ENCODE measurements at places on chromosomes 11 and 22. TPM values are rescaled to one million over a fixed set of nuclear protein-coding genes. Genes with fewer than 3 reads are reported as not detected.

DNA sequence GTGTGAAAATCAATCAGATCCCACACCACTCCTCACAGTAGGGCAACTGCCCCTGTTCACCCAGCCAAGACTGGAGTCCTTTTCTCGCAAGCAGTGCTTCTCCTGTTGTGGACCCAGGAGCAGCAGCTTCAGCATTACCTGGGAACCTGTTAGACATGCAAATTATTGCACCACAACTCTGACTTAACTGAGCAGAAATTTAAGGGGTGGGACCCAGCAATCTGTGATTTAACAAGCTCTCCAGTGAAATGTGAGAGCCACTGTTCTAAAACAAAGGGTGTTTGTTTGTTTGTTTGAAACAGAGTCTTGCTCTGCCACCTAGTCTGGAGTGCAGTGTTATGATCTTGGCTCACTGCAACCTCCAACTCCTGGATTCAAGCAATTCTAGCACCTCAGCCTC, 591.4 kb downstream of the SOX6 start:
- DNase-seq = no peak

GRCh38 chr11:122851366-122851966, 13.2 kb downstream of the CRTAM start:
- DNase-seq = no peak

GRCh38 chr11:14676068-14676467, 32.5 kb downstream of the PDE3B start:
- DNase-seq = no peak

DNA sequence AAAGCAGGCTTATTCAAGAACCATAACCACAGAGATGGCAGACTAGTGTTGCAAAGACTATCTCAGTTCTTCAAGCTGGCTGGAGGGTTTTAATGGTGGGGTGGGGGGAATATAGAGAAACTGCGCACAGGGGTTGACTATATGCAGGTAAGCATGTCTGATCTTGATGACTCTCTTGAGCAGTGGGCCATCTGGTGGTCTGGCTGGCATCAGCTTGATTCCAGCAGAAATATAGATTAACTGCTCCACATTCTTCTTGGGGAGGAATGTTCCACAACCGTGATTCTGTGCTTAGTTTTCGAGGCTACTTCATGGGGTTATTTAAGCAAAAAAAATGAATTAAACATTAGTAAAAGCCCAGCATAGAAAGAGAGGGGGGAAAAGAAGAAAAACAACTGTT, 158.8 kb upstream of the PGR start:
- no peak for DNase-seq

DNA sequence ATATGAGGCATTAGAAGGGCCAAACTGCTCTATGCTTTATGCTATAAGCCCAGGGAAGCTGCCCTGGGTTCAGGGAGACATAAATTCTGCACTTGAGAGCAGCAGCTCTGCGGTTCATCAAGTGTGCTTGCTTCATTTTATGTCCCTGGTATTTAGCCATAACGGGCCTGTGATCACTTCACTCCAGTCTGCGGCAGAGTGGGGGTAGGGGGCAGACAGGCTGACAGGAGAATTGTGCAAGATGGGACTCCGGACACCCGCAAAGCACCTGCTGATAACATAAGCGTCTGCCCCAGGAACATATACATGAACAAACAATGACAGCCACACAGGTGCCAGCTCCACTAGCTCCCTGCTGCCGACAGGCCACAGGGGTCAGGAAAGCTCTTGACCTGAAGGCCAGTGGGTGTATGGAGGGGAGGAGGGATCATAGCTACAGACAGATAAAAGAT, 56.1 kb downstream of the SMCO4 start:
- no peak for DNase-seq

- no peak for DNase-seq
Measured at GRCh38 chr11:124627546-124627945, 4.9 kb downstream of the TBRG1 start.

DNA sequence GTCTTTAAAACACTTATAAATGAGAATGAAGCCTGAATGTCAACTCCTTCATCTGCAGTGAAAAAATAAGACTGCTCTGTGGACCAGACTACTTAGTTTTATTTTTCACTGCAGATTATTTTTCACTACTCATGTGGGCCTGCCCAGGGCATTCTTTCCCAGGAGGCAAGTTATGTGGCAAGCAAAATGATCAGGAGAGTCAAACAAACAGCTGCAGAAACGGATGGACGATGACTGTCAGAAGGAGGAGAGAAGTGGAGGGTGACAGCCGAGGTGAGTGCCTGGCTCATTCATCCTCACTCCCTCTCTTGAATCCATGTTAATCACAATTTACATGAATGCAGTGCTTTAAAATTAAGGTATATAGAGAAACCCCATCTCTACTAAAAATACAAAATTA, 5.8 kb upstream of the LRP5 start:
- no peak for DNase-seq

DNA sequence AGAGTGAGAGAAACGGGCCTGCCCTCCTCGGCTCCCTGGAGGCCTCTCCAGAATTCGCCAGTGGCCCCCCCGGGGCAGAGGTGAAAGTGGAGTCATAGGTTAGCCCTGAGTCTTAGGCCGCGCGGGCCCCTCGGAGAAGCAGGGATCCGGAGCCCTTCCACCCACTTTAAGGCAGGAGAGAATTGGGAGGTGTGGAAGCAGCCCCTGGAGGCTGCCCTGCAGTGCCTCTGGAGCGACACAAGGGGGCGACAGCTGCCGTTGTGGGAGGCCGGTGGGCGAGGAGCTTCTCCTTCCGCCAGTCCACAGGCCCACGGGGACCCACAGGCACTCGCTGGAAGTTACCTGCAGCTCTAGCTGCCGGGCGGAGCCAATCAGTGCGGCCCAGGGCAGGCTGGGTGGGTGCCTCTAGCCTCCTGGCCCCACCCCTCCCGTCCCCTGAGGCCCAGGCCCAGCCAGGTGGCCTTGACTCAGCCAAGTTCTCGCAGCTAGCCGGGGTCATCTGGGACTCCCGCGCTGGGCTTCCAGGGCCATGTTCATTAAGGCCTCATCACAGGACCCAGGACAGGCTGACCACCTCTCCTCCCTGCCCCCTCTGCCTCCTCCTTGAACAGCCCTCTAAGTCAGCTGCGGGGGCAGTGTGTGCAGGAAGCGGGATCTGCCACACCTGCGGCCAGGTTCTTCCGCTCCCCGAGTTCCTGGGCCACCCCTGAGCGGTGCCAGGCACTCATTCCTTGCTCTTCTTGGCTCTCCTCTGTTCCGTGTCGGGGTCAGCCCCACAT, 5.0 kb downstream of the DGKZ start:
- DNase-seq = peak; percentile 83

DNA sequence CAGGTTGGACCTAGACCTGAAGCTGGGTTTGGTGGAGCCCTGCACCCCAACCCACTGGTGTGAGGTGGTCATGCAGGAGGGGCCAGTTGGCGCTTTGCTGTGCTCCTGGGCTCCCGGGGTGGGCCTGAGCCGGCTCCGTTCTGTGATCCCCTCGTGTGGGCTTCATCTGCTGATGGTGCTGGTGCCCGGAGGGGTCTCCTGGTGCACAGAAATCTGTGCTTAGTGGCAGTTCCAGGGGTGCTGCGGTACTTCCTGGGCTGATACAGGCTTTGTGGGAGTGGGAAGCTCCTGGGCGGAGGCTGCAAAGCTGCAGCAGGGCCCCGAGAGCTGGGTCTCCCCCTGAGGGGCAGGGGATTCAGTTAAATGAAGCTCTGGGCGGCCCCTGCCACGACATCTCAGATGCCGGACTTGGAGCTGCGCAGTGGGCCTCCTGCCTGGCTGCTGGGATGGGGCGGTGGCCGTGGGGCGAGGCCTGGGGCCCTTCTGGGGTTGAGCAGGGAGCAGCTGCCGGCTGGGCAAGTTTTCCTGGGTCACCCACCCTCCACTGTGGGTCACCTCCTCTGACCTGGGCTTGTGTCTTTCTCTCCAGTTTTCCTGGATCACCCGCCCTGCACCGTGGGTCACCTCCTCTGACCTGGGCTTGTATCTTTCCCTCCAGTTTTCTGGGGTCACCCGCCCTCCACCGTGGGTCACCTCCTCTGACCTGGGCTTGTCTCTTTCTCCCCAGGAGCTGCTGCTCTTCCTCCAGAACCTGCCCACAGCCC, 410.5 kb downstream of the TBC1D22A start:
- DNase-seq = no peak

- no peak for DNase-seq
Measured at GRCh38 chr11:17596711-17597110, 49.7 kb downstream of the OTOG start.

DNA sequence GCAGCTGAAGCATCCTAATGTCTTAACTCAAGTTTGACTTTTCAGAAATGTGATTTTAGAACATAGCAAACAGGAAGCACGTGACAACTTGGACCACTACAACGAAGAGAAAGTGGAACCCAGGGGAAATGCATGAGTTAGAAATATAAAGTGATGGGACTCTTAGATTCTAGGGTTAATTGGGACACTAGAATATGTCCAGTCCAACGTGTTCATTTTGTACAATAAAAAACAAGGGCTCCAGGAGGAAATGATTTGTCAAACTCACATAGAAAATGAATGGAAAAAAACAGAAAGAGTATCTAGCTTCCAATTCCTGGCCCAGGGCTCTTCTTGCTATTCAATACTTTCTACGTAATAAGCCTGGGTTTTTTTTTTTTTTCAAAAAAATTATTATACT, 30.7 kb downstream of the TIMP3 start:
- no peak for DNase-seq

DNA sequence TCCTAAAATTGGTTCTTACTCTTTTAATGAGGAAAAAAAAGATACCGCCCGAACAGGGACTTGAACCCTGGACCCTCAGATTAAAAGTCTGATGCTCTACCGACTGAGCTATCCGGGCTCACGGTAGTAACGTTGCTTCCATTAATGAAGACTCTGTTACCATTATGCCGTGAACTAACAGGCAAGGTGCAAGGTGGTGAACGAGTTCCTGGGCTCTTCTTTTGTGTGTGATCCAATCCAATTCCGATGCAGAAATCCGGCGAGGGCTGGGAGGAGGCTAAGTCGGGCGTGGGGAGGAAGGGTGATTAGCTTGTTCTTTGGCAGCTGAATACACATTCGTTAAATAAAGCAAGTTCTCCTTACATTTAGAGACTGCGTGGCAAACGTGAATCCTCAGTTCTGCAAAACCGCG, 49.0 kb downstream of the OR4D9 start:
- no peak for DNase-seq

DNA sequence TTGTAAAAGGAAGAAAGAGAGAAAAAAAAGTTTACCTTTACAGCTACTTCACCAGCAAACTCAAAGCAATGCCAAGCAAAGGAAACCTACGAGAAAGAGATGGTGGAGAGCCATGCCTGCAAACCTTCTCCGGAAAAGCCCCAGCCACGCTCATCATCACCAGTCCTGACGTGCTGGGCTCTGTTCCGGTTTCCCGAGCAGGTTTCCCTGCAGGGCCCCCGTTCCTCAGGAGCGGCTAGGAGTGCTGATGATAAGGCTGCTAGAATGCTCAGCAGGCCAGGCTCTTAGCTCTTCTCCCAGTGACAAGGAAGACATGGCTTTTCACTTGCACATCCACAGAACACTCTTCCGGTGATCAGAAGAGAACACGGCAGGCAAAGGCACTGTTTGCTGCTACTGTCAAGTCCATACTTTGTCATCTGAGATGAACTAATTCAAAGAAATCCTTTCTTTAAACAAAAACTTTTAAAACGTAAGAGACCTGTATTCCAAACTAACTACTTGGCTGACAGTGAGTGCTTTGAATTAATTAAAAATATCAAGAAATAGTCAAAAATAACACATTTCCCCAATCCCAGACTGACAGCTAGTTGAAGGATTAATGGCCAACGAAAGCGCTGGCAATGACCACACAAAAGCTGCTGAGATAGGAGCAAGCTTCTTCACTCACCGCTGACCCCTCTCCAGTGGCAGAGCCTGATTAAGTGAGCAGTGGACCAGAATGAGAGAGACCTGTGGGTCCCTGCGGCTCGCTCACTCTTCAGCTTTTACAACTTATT, 35.8 kb downstream of the DUSP8 start:
- DNase-seq = peak; percentile 8

DNA sequence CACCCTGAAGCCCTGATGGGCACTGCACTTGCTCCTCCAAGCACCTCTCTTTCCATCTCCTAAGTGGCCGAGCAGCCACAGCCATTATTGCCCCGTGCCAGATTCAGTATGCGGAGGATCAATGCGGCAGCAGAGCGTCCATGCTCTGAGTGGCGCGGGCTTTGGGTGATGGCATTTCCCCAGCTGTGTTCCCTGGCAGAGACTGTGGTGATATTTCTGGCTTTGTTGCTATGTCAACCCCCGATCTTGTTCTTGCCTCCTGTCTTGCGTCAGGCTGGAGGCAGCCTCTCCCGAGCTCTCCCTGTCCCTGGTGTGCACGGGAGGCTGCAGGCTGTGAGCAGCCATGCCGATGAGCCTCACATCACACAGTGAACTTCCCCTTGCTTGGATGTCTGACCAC, 1018.6 kb downstream of the TBC1D22A start:
- DNase-seq = no peak

DNA sequence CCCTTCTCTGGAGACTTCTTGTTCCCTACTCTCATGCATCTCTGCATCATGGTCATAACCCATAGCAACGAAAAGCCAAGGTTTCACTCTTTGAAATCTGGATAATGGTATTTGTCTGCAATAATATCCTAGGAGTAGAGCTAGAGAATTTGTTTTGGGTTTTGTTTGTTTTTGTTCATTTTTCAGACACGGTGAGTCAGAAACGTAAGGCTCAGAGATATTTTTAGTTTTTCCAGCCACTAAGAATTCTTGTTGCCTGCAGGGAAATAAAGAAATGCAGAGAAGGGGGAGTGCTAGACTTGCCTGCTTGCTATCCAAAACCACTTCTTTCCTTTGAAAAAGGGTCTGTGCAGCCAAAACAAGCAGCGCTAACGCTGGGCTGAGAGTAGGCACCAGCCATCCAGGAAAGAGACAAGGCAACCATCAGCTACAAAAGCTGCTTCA, 26.0 kb downstream of the POU2AF3 start:
- DNase-seq = no peak

The CCDC87 gene
- 0.74 TPM for total RNA-seq

The CBLIF gene
- total RNA-seq = not detected

The APOBEC3B gene
- 1.4 TPM for total RNA-seq
